Left lung (tissue), 14 donors: ENCODE measurements at places on chromosomes 3 and 15.

GRCh38 chr3:69569520-69569919 is 169.7 kb upstream of the MITF start:
- no peak overlapping the region for H3K27ac ChIP-seq
- H3K4me1 ChIP-seq: no peaks in the 10 kb centered on the region
- no peak overlapping the region for H3K4me3 ChIP-seq
- DNase-seq: no peak

DNA sequence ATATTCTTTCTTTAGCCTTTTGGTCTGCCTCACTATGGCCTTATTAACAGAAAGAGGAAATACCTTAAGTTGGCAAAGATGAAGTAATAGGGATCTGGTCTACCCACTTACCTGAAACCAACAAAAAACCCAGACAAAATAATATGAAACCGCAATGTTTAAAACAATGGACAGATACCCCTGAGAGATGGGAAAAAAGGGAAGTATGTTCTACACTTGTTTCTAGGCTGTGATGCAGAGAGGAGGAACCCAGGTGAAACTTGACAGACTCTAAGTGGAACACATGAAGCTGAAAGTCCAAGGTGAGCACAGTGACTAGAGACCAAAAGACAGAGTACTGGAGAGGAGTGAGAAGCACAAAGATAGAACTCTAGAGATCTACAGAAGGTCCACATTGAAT is 78.4 kb downstream of the NR2E3 start:
- no peak overlapping the region for H3K27ac ChIP-seq
- H3K36me3 ChIP-seq: peaks cover 24% of the 10 kb centered on the region
- H3K4me3 ChIP-seq: no peak overlapping the region

GRCh38 chr15:35885870-35886269 is 339.9 kb upstream of the DPH6 start:
- H3K4me3 ChIP-seq: no peak overlapping the region
- no peaks in the 10 kb centered on the region for H3K27me3 ChIP-seq
- no peak for DNase-seq
- no peak overlapping the region for H3K27ac ChIP-seq
- no peaks in the 10 kb centered on the region for H3K36me3 ChIP-seq

DNA sequence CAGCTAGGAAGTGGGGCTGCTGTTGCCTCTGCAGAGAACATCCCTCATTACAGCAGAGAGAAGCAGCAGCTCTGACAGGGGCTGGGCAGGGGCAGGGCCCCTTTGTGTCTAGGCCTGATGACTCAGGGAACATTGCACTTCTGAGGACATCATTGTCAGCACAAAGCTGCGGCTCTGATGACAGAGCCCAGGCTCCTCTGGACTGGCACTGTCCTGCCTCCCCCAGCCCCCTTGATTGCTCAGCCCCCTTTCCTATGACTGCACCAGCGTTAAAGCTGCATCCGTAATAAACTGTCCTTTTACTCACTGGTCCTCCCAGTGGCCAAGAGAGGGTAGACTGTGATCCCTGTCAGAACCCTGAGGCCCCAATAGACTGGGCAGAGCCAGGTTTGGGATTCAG is 18.3 kb downstream of the TRH start:
- no peaks in the 10 kb centered on the region for H3K36me3 ChIP-seq
- H3K4me3 ChIP-seq: no peak overlapping the region
- H3K27ac ChIP-seq: no peak overlapping the region
- H3K4me1 ChIP-seq: no peaks in the 10 kb centered on the region
- no peak for DNase-seq

DNA sequence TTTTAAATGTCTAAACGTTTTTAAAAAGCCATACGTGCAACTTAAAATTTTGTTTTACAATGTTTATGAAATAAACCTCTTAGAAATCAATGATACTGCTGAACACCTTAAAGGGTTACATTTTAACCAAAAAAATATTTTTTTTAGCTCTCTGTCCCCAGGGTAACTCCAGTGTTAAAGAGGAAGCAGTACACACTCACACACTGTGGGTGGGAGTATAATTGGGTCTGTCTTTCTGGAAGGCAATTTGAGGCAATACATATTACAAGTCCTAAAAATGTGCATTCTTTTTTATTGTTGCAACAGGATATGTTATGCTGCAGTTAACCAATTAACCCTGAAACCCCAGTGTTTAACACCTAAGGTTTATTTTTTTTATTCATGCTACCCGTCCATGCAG is 34.1 kb downstream of the WHAMM start:
- H3K36me3 ChIP-seq: no peaks in the 10 kb centered on the region
- DNase-seq: no peak
- no peaks in the 10 kb centered on the region for H3K27me3 ChIP-seq
- H3K27ac ChIP-seq: no peak overlapping the region
- no peak overlapping the region for H3K4me3 ChIP-seq

GRCh38 chr3:64255741-64256340 is 30.6 kb upstream of the PRICKLE2 start:
- H3K4me3 ChIP-seq: no peak overlapping the region
- no peaks in the 10 kb centered on the region for H3K4me1 ChIP-seq
- no peaks in the 10 kb centered on the region for H3K36me3 ChIP-seq
- DNase-seq: no peak
- H3K27me3 ChIP-seq: no peaks in the 10 kb centered on the region

GRCh38 chr3:152938974-152939636 is 104.2 kb downstream of the P2RY1 start:
- no peaks in the 10 kb centered on the region for H3K27me3 ChIP-seq
- H3K4me3 ChIP-seq: no peak overlapping the region
- H3K4me1 ChIP-seq: no peaks in the 10 kb centered on the region
- H3K27ac ChIP-seq: no peak overlapping the region
- H3K36me3 ChIP-seq: no peaks in the 10 kb centered on the region
- DNase-seq: no peak

GRCh38 chr3:175155172-175155571 is 296.0 kb downstream of the NAALADL2 start:
- H3K4me1 ChIP-seq: no peaks in the 10 kb centered on the region
- no peaks in the 10 kb centered on the region for H3K27me3 ChIP-seq
- no peaks in the 10 kb centered on the region for H3K36me3 ChIP-seq
- H3K27ac ChIP-seq: no peak overlapping the region
- H3K4me3 ChIP-seq: no peak overlapping the region

DNA sequence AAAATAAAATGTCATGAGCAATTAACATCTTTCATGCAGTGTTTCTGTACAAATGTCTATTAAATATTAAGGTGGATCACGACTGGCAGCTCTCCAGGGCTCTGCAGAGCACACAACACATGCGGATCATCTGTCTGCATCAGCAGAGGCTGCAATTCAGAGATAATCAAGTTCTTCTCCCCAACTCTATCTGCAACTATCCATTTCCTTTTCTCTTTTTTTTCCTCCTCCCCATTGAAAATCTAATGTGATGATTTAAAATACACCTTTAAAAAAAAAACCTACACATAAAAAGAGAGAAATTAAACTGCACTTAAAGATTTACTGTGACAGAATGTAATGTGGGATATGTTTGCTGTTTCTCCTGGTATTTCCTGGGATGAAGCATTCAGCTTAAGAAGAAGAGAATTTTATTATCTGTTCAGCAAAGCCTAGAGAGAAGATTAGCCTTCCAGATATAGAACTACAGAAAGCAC is 352.6 kb upstream of the CCDC54 start:
- H3K4me1 ChIP-seq: no peaks in the 10 kb centered on the region
- H3K36me3 ChIP-seq: no peaks in the 10 kb centered on the region
- H3K27me3 ChIP-seq: no peaks in the 10 kb centered on the region
- no peak overlapping the region for H3K27ac ChIP-seq
- no peak overlapping the region for H3K4me3 ChIP-seq

DNA sequence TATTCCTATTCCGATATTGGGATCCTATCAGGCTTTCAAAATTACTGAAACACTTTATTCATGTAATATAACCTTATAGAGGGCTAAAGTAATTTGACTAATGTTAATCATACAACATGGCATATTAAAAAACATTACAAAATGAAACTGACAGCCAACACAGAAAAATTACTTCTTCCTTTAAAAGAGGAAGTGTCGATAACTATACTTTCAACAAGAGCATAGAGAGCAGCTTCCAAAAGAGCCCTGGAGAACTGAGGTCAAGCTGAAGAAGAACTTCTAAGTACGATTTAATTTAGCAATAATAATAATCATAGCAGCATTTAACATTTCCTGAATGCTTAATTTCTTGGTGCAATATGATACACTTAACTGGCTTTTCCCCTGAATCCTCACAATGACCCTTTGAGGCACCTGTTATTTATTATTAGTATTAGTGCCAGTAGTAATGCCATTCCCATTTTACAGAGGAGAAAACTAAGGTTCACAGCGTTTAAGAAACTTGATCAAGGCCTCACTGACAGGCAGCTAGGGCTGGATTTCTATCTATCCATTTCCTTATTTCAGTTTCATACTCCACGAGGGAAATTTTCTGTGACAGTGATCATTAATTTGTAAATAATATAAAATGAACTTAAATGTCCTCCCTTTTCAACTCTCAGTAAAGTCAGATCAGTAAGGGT is 181.6 kb downstream of the CFAP20DC start:
- no peak overlapping the region for H3K27ac ChIP-seq
- no peaks in the 10 kb centered on the region for H3K4me1 ChIP-seq
- no peaks in the 10 kb centered on the region for H3K36me3 ChIP-seq
- no peaks in the 10 kb centered on the region for H3K27me3 ChIP-seq
- DNase-seq: no peak

DNA sequence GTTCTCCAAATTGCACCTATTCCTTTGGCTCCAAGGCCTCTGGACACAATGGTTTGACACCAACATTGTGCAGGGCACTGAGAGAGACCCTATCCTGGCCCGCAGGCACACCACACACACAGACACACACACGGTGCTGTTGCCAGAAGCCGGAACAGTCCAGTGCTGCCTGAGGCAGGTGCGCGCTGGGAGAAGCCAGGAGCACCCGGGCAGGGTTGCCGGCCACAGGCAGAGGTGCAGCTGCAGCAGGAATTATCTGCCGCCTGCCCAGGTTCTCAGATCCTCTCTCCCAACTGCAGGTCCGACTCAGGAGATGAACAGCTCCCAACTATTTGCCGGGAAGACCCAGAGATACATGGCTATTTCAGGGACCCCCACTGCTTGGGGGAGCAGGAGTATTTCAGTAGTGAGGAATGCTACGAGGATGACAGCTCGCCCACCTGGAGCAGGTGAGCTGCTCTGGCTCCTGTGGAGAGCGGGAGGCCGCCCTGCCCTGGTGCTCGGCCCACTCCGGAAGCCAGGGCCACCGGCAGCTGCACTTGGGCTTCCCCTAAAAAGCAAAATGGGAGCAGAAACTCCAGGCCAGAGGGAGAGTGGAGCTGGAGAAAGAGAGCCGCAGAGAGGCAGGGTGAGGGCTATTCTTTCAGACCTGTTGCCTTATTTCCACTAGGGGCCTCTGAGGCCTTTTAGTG is 42.9 kb downstream of the CHDH start:
- no peak for DNase-seq
- H3K27ac ChIP-seq: no peak overlapping the region
- H3K36me3 ChIP-seq: no peaks in the 10 kb centered on the region
- H3K27me3 ChIP-seq: no peaks in the 10 kb centered on the region

DNA sequence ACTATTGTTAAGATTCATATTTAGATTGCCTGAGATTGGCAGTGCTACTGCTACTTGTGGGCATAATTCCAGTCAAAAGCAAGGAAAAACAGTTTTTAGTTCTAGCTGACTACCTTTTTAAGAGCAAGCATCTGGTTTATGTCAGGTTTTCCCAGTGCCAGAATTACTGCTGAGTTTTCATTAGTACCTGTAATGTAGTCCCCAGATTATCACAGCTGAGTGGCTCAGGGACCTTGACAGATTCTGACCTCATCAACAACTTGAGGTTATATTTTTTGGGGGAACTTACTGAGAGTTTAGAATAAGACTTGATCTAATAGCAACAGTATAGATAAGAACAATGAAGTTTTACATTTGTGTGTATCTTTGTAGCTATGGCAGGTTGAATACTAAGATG is 31.0 kb downstream of the NXPE3 start:
- H3K27me3 ChIP-seq: no peaks in the 10 kb centered on the region
- H3K27ac ChIP-seq: no peak overlapping the region
- H3K4me3 ChIP-seq: no peak overlapping the region

DNA sequence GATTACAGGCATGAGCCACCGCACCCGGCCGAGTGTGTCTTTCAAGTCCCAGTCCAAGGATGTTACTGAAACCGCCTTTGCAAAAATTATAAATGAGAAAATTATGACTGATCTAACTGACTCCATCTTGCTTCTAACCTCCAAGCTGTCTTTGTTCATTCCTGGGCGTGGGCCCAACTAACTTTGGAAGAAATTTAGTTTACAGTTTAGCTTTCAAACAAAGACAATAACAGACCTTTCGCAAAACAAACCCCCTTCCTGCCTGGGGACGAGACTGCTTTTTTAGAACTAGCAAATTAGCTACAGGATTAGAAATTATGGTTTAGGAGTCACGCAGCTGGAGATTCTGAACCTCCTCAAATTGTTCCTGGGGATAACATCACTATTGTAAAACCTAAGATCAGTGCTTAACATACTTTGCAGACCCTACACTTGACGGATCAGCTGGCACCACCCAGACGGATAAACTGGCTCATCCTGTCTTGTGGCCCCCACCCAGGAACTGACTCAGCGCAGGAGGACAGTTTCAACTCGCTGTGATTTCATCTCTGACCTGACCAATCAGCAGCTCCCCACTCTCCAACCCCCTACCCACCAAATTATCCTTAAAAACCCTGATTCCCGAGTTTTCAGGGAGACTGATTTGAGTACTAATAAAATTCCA is 23.8 kb downstream of the NANOGP8 start:
- H3K27ac ChIP-seq: no peak overlapping the region
- no peak for DNase-seq
- no peaks in the 10 kb centered on the region for H3K4me1 ChIP-seq

DNA sequence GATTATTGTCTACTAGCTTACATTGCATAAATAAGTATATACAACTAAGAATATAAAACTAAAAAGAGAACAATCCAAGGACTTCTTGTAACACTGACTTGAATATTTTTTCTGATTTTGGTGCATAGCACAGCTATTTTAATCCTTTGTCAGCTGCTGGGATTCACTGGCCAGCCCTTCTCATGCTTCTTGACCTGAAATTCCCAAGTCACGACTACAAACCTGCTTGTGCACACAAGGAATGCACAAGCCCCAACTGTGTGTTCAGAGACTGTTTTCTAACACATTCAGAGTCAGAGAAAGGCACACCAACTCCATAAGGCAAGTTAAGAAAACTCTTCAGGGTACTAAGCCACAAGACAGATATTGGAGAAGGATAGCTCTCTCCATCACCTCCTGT is 80.9 kb downstream of the TNIK start:
- no peak overlapping the region for H3K4me3 ChIP-seq
- DNase-seq: no peak
- H3K4me1 ChIP-seq: peaks cover 14% of the 10 kb centered on the region
- no peaks in the 10 kb centered on the region for H3K36me3 ChIP-seq
- no peaks in the 10 kb centered on the region for H3K27me3 ChIP-seq

GRCh38 chr3:152345233-152345632 is 76.5 kb downstream of the MBNL1 start:
- H3K36me3 ChIP-seq: no peaks in the 10 kb centered on the region
- no peak overlapping the region for H3K27ac ChIP-seq
- no peak overlapping the region for H3K4me3 ChIP-seq
- H3K4me1 ChIP-seq: peaks cover 14% of the 10 kb centered on the region

GRCh38 chr15:45148076-45149059 is 18.6 kb downstream of the DUOX1 start:
- DNase-seq: no peak
- H3K27ac ChIP-seq: no peak overlapping the region
- no peak overlapping the region for H3K4me3 ChIP-seq
- H3K4me1 ChIP-seq: no peaks in the 10 kb centered on the region
- H3K27me3 ChIP-seq: no peaks in the 10 kb centered on the region
